Subcutaneous preadipocyte (primary cell): ENCODE measurements at places on chromosomes 11 and 22. TPM values are rescaled to one million over a fixed set of nuclear protein-coding genes. Genes with fewer than 3 reads are reported as not detected.

The BDNF gene
- under 0.01 and 0.39 TPM in 2 replicates for total RNA-seq

The MORC2 gene
- total RNA-seq = 14.3 and 19.0 TPM in 2 replicates

The CCND1 gene
- total RNA-seq = 308 and 327 TPM in 2 replicates

The ALDH3B1 gene
- 28.7 and 33.1 TPM in 2 replicates for total RNA-seq

The SCGB1C1 gene
- not detected in 2 replicates for total RNA-seq

The DDTL gene
- 3.7 TPM in 2 replicates for total RNA-seq

The IFITM10 gene
- total RNA-seq = 0.73 and 2.2 TPM in 2 replicates

The HTR3B gene
- under 0.01 TPM in 1 of 2 replicates, not detected in the other for total RNA-seq

The THAP12 gene
- total RNA-seq = 40.4 and 61.6 TPM in 2 replicates

The PNPLA5 gene
- total RNA-seq = not detected in 2 replicates

The ISX gene
- total RNA-seq = not detected in 2 replicates

The SLC22A25 gene
- not detected in 2 replicates for total RNA-seq

The MMP27 gene
- under 0.01 TPM in 1 of 2 replicates, not detected in the other for total RNA-seq

The TUBA8 gene
- 0.39 TPM in 1 of 2 replicates, not detected in the other for total RNA-seq

The MIAT gene
- total RNA-seq = 0.37 and 0.59 TPM in 2 replicates
